ENCODE measurements at places on chromosomes 7 and 10.

DNA sequence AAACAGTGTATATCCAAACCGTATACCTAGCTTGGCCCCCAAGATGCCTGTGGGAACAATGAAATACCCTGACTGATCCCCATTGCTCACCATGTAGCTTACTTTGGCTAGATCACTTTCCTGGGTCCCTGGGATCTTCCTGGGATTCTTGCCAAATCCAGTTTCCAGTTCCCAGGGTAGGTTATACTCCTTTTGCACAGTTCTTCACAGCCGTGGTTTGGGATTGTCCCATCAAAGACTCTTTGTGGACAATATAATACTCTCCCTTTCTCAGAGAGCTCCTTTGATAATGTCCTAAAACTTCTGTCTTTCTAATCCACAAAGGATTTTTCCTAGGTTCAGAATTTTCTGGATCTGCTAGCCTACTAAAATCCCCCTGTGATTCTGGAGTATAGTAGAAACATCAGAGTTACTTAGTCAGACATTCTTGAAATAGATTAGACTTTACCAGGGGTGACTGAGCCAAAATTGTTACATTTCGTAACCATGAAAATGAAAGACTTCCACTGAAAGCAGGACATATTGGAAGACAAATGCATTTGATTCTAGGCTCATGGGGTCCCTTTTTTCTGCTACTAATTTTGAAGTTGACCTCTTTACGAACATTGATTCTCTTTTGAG lies 388.3 kb upstream of the ETV1 start:
- no peak for DNase-seq

DNA sequence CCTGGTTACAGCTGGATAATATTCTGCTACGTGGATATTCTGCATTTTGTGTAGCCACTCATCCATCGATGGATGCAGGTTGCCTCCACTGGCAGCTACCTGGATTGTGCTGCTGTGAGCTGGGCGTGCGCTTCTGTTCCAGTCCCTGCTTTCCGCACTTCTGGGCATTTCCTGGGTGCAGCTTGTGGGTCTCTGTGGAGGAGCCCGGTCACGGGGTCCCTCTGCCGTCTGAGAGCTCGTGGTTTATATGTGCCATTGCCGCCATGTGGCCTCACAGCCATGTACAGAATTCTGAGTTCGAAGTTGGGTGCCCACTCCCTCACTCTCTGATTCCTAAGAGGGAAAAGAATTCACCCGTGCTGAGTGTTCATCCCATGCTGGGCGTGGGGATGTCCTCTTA lies 38.3 kb downstream of the JAKMIP3 start:
- DNase-seq: no peak

- DNase-seq: no peak
Observed at GRCh38 chr7:37208528-37208927, 240.1 kb downstream of the ELMO1 start.

DNA sequence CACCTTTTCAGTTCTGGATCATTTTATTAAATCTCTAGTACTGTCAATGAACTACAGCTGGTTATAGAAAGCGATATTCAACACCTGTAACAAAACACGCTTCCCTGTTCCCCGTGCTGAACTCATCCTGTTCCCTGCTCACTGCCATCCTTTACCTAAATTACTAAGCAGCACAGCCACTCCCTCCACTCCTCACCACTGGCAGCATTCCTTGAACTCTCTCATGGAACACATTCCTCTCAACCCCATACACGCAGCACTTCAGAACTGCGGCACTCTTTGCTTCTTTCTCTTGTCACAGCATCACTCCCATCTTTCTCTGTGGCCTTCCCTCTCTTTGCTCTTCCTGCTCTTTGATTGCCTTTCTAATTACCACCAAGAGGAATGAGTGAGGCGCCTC lies 27.4 kb downstream of the RELN start:
- no peak for DNase-seq

DNA sequence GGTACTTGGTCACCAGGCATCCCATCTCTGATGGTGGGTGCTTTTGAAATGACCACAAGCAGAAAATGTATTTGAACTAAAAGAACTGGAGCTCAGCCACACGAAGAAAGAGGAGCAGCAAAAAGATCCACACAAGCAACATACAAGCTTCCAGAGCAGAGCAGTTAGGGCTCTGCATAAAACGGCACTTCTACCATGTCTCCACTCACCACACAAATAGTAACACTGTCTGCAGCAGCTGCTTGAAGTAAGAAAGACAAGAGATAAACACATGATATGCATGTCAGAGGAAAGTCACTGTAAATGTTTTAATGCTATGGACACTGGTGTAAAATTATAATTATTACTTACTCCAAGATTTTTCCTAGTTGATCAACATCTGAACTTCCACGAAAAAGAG lies 32.5 kb upstream of the FAM133B start:
- no peak for DNase-seq

GRCh38 chr7:83947260-83947659 lies 247.3 kb downstream of the SEMA3A start:
- DNase-seq: no peak

- DNase-seq: no peak
Observed at GRCh38 chr10:59980356-59980755, 74.0 kb upstream of the CCDC6 start.

DNA sequence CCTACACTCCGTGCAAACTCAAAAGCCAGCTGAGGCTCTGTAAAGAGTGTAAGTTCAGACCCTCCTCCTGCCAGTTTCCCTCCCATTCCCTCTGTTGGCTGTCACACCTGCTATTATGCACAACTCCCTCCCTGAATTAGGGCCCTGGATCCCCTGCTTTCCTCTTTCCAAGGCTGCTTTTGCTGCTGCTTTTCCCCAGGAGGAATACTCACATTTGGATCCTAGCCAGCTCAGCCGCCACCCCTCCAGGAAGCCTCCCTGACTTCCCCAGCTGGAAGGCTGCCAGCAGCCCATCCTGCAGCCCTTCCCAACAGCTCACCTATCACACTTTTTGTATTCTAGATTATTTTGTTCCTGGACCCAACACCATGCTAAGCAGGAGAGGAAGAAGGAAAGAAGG lies 40.9 kb upstream of the WDR11 start:
- DNase-seq: no peak

GRCh38 chr7:76225379-76225778 lies 23.7 kb downstream of the SRRM3 start:
- no peak for DNase-seq

DNA sequence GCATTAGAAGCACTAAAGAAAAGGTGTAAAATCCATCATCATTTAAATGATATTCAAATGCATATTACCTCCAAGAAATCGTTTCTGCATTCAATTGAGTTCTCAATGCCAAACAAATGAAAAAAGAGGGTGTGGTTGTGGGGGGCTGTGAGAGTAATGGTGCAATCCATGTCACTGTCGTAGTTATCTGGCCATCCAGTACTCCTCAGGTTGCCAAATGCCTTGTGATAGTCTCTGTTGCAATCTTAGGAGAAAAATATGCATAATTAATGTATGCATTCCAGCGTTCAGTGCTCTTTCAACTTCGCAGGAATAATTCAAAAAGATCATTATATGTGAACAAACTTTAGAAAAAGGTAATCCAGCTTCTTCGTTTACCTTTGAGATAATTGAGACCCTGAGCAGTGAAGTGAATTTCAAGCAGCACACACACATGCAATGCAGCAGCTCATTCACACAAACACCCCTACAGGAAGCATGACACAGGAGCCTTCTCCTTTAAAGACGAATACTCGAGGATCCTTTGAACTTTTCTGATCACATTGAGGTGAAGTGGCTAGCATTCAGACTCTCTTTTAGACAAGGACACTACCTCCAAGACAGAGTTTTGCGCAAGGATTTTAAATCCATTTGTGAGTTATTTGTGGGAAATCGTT lies 73.4 kb downstream of the OR13A1 start:
- DNase-seq: no peak

DNA sequence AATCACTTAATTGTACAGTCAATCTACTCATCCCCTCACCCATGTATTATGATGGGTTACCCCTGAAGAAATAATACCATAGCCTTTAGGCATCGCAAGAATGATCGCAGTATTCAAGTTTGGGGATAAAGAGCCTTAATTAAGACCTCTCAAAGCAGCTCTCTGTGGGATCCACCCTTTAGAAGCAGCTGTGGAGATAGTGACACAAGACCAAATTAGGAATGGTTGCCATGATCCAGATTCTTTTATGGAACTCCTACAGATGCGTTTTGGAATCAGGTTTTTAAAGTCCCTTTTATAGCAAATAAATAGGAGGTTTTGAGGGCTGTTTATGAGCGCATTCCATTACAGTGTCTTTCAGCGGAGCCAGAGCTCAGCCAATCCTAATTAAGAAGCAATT lies 12.2 kb downstream of the TES start:
- DNase-seq: no peak

DNA sequence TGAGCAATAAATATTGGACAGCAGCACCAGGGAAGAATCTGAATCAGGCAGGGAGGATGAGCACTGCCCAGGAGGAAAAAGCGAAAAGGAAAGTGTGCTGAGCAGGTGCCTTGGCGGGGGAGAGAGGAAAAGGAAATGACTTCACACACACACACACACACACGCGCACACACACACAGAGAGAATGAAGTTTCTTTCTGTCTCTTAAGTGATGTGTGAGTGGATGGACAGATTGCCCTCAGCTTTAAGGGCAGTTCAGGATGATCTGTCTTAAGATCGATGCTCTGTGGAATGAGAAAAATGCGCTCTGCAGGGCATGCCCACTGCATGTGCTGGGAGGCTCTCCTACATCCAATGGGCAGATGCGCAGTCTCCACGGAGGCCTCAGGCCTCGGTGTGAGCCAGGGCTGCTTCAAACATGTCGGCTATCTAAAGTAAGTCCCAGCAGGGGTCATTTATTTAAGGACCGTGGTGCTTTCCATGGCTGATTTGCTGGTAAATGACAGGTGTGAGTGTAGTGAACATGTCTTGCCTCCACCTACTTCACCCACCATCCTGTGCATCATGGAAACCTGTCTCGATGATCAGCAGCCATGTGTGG lies 2.5 kb upstream of the ACBD5 start:
- peak; percentile 51 for DNase-seq

DNA sequence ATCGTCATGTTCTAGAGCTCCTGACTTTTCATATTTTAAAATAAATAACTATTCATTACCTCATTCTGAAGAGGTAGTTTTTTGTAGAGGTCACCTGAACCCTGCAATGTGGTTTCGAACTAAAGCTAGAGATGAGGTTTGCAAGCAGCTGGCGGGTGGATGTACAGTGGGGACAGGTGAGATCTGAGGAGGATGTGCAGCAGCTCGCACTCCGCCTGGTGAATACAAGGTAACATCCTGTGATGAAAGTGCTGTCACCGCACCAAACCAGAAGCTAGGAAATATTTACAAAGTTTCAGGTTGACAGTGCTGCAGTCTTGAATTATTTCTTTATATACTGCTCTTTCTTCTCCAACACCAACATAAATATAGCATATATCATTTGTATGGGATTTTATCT lies 26.5 kb downstream of the NDUFB2 start:
- DNase-seq: no peak

- no peak for DNase-seq
Observed at GRCh38 chr10:62081341-62082270, 180.1 kb downstream of the ARID5B start.

- no peak for DNase-seq
Observed at GRCh38 chr7:139044813-139045794, 9.3 kb upstream of the ZC3HAV1L start.

- DNase-seq: no peak
Observed at GRCh38 chr7:46713868-46714596, 793.0 kb upstream of the IGFBP3 start.

- DNase-seq: no peak
Observed at GRCh38 chr7:19526639-19527038, 182.2 kb downstream of the POLR1F start.

DNA sequence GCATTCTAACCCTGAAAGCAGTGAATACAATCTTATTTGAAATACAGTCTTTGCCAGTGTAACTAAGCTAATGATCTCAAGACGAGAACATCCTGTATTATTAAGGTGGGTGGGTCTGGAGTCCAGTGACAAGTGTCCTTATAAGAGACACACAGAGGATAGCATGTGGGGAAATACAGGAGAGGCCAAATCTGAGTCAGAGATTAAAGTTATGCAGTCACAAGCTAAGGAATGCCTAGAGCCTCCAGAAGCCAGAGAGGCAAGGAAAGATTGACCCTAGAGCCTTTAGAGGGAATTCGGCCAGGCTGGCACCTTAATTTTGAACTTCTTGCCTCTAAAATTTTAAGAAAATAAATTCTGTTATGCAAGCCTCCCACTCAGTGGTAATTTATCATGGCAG lies 87.5 kb upstream of the HGF start:
- DNase-seq: no peak

Measured in memory B cell (primary cell).